Suprapubic skin (tissue), 4 donors: ENCODE measurements at places on chromosomes 13 and 19.

DNA sequence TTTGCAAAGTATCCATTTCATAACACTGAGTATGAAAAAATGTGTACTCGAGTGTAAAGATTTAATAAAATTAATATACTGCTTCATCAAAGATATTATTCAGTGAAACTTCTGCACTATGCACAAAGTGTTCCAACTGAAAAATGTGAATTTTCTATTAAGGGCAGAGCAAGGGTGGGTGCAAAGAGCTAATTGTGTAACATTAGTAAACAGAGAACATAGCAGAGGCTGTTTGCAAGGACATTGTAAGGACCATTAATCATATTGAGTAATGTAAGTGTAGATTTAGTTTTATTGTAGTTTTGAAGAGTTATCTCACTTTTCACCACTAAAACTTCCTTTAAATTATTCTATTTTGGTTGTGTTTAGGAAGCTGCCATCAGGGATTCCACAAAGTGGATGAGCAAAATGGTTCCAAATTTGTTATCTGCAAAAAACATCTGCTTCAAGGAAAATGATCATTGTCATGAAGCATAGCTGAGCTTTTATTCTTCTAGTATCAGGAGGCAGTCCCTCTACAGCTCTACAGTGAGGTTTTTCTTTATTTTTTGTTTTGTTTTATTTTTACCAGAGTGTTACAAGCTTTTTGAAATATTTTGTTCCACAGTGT lies 1375.4 kb downstream of the SLITRK1 start:
- no peak for DNase-seq

DNA sequence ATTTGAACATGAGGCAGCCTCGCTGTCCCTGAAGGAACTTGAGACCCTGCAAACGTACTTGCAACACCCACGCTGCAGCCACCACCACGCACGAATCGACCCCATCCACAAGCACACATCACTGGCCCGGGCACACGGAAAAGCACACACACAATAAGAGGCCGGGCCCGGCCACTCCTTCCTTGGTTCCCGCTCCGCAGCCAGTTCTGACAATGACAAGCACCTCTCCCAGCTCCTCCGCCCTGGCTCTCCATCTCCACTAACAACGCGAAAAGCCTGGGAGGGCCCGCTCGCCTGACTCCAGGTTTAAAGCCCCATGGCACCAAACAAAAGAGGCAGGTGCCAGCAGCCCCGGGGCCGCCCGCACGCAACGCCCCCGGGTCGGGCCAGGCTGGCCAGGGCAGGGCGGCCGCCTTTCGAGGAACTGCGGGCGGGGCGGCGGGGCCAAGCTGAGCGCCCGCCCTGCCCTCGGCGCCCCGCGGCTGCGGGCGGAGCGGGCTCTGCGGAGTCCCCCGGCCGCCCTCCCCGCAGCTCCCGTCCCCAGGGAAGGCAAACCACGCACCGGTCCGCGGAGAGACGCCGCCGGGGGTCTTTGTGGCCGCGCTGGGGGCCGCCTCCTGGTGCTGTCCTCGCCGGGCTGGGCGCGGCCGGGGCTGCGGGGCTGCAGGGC lies 495 bp downstream of the DCLK1 start:
- peak; percentile 79 for DNase-seq

DNA sequence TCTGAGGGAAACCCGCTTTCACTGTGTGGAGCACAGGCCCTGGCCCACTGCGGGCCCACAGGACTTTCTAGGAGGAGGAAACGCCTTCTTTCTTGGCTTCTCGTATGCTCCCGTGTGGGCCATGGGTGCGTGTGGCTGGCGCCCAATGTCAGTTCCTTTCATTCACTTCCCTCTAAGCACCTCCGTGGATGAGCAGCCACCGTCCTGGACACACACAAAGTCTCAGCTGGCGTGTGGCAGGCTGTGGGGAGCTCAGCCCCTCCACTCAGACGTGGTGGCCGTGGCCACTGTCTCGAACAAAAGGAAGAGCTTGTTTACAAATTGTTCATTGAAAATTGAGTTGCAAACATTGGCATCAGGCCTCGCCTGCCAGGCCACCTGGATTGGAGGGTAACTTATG lies 240.0 kb upstream of the SGCG start:
- DNase-seq: peak; percentile 40

DNA sequence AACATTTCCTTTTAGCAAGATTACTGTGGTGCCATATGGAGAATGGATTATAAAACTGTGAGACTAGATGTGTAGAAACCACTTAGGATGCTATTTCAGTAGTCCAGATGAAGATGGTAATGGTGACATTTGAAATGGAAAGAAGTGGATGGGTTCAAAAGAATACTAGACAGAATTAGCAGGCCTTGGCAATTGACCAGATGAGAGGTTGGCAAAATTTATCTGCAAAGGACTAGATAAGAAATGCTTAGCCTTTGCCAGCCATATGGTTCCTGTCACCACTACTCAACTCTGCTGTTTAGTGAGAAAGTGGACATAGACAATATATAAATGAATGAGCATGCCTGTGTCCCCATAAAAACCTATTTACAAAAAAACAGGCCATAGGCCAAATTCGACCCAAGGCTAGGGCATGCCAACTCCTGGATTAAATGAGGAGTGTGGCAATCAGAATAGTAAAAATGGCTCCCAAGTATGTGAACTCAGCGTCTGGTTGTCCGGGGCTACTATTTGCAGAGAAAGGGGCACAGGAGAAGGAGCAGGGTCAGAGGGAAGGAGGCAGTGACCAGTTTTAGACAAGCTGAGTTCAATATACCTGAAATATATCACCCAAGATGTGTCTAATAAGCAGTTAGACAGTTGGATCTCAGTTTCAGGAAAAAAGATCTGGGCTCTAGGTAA lies 98.4 kb downstream of the ENOX1 start:
- no peak for DNase-seq

DNA sequence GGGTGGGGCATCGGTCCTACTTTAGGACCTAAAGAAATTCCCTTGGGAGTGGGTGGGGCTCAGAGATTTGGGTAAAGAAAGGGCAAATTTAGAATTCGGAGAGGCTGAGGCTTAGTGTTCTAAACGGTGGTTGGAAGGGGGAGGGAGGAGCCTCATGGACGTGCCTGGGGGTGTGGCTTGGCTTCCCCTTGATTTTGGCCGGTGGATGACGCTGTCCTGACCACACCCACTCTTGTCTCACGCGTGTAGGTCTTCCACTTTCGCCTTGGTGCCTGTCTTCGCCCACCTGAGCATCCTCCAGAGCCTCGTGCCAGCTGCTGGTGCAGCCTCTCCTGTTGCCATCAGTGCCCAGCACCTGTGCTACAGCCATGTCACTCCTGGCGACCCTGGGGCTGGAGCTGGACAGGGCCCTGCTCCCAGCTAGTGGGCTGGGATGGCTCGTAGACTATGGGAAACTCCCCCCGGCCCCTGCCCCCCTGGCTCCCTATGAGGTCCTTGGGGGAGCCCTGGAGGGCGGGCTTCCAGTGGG lies 1.2 kb upstream of the NUP62 start:
- no peak for DNase-seq

GRCh38 chr13:28613562-28613961 lies 45.4 kb upstream of the POMP start:
- DNase-seq: no peak

GRCh38 chr13:97403893-97404750 lies 29.8 kb upstream of the RAP2A start:
- DNase-seq: no peak

- DNase-seq: no peak
Measured at GRCh38 chr13:84279166-84279565, 396.9 kb upstream of the SLITRK1 start.

DNA sequence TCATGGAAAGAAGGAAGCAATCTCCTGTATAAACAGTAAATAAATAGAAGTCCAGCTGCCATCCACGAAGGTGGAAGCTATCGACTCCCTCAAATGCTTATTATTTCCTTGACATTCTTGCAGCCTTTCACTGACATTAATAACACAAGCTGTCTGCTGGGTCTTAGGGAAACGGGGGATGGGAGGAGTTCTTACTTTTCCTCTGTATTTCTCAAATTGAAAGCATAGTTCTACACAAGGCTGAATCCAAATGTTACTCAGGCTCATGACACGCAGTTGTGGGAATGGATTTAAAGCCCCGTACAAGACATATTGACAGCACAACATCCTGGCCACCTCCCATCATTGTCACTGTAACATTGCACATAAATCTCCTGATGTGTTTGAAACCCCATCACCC lies 4.0 kb downstream of the SERPINE3 start:
- no peak for DNase-seq
